Fibroblast of villous mesenchyme (primary cell): ENCODE measurements at places on chromosomes 5 and 9. TPM values are rescaled to one million over a fixed set of nuclear protein-coding genes. Genes with fewer than 3 reads are reported as not detected.

DNA sequence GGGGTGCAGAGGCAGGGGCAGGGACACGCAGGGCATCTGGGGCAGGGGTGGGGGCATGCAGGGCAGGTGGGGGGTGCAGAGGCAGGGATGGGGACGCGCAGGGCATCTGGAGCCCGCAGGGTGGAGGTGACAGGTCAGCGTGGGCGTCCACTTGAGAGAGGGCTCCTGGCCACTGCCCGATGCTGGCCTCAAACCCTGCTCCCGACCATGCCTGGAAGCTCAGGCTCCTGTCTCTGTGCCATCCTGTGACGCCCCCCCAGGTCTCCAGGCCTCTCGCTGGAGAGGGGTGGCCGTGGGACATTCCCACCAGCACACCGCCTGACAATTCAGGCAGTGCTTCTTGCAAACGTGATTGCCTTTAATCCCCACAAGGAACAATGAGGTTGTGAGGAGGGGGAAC, 33.0 kb downstream of the ZDHHC11B start:
- DNase-seq = no peak

GRCh38 chr9:105158898-105159297, 85.6 kb upstream of the SLC44A1 start:
- no peak for DNase-seq

- no peak for DNase-seq
Observed at GRCh38 chr5:140483055-140483454, 64.4 kb upstream of the EIF4EBP3 start.

- no peak for DNase-seq
Observed at GRCh38 chr9:76628155-76628554, 136.1 kb upstream of the PCA3 start.

- no peak for DNase-seq
Observed at GRCh38 chr5:44884036-44884435, 75.3 kb downstream of the MRPS30 start.

- no peak for DNase-seq
Observed at GRCh38 chr5:96144289-96144688, 182.6 kb upstream of the ELL2 start.

GRCh38 chr9:114813717-114814418, 8.0 kb upstream of the TNFSF15 start:
- DNase-seq = peak; percentile 56

DNA sequence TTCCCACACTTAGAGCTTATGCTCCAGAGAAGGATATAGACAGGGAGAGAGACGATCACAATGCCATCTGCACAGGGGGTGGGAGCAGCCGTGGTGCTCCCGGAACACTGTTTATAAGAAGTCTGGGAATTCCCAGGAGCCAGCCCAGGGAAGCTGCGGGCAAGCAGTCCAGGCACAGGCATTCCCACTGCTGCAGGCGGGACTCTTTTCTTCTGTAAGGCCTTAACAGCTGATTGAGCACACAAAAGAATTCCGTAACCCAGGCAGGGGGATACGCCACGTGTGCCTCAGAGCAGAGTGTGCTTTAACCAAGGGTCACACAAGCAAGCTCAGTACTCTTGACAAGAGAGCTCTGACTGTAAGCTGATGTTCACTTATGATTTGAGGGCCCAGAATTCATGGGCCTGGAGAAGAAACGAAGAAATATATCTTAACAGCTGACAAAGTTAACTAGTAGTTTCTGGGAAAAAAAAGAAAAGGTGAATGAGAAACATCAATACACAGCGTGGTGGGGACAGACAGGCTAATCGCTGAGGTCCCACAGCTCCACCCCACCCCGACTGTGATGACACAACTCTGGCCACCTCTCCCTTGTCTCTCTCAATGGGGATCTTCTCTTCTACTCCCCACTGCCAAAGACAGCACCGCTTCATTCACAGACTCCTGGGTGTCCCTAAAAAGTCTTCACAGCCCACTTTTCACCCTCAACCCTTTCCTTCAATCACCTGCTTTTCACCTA, 85.9 kb upstream of the SIMC1 start:
- DNase-seq = no peak

GRCh38 chr5:61621202-61621650, 289.2 kb downstream of the ZSWIM6 start:
- DNase-seq = no peak

- no peak for DNase-seq
Observed at GRCh38 chr9:969310-970150, 6.9 kb upstream of the DMRT3 start.

DNA sequence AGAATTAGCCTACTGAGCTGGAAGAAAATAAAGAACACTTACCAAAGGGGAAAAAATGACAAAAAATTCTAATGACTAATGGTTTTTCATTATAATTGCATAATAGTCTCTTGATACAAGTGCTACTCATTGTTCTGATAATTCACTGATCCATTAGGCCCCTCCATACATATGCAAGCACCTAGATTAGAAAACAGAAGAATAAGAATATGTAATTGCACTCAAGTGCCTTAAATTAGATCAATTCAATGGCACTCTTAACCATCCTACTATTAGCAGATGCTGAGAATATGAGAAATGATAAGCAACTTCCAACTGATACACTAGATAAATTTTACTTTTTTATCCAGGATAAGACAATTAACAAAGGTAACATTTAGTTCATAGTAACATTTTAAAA, 440.9 kb upstream of the C9orf72 start:
- DNase-seq = no peak

DNA sequence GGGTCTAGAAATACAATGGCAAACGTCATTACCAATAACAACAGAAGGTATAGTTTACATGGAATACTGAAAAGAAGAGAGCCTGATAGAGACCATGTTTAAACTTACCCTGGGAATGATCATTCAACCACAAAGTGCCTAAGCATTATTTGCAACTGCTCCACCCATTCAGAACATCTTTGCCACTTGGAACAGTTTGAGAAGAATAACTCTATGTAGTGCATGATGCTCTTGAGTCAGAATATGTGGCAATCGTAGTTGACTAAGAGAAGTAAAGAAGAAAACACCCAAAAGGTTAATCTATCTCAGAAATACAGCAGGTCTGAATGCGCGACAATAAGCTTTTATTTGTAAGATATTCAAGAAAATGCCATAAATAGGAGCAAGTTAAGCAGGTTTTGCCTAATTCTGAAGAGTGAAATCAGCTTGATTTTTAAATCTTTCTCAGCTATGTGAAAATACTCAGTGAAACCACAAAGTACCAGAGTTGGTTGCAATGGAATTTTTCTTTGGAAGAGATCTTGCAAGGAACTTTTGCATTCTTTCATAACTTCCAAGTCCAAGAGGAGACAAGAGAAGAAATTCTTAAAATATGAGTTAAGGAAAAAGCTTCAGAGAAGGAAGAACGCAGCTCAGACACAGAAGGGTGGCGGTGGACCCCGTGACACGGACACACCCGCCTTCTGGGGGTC, 64.3 kb downstream of the HABP4 start:
- DNase-seq = peak; percentile 79

- no peak for DNase-seq
Observed at GRCh38 chr9:27485158-27485557, 38.9 kb upstream of the IFNK start.

- no peak for DNase-seq
Observed at GRCh38 chr5:126911986-126912385, 118.4 kb downstream of the MARCHF3 start.

DNA sequence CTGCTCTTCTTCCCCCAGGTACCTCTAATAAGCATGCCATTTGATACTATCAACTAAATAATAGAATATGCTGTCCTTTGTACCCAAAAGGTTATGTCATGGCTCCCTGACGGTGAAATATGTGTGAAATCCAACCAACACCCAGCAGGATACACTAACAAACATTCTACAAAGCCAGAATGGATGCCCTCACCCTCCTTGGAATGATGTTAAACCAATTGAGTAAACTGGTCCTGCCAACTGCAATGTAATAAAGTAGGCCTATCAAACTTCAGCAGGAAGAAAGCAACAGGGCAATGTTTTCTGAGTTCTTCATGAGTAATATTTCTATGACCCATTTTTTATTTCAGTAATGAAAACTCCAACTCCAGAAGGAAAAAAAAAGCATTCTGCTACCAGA, 24.9 kb downstream of the RGMB start:
- DNase-seq = no peak

- no peak for DNase-seq
Observed at GRCh38 chr9:95085861-95086563, 231.5 kb downstream of the FANCC start.

DNA sequence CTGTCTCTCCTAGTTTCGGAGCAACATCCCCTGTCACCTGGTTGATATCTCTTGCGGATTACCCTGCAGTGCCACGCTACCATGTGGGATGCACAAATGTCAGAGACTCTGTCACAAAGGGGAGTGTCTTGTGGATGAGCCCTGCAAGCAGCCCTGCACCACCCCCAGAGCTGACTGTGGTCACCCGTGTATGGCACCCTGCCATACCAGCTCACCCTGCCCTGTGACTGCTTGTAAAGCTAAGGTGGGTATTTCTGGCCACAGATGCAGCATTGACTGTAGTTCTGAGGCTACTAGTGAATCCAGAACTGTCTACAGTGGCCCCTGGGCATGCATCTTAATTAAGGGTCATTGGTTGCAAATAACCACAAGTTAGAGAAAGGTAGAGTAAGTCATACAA, 50.8 kb downstream of the AQP7 start:
- DNase-seq = no peak

DNA sequence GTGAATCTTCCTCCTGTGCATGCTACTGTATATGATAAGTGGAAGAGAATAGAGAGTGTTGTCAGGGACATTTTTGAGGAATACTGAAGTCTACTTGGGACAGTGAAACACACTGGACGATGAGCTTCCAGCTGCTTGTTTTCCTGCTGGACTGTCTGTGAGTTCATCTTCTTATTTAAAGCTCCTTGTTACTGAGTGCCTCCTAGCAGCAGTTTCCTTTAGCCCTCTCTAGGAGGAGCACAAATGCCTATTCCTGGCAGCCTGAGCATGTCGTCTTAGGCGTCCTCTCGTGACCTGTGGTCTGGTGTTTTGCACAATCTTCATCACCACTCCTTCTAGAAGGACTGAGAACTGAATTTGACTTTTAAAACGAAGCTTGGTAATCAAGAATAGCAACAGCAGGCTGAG, 43.8 kb downstream of the ANKRD33B start:
- DNase-seq = peak; percentile 96

- DNase-seq = peak; percentile 77
Observed at GRCh38 chr5:5341531-5342292, 80.8 kb upstream of the ICE1 start.

DNA sequence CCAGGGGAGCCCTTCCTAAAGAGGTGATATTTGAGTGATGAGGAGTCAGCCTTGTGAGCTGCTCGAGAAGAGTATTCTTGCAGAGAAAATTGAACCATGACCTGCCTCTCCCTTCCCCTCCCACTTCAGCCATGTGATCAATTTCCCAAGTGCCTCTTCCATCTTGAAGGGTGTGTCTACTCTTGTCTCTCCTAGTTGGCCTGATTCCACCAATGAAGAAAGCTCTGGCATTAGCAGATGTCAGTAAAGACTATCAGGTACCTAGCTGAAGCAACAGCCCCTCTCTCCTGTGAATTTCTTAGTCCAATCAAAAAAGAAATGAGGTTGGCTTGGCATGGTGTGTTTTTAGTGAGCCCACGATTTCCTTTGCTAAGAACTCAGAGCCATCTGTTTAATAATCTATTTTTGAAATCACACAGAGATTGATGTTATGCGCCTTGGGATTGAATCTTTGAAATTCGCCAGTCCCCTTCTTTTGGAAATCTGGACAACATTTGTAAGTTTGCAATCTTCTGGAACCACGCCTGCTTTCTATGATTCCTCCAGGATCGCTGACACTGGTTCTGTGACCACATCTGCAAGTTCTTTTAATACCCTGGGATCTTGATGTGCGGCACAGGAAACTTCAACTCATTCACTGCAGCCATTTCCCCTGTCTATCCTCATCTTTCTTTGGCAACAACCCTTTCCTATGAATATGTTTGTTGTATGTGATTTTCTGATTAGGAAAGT, 404.6 kb downstream of the DMRT2 start:
- DNase-seq = no peak

DNA sequence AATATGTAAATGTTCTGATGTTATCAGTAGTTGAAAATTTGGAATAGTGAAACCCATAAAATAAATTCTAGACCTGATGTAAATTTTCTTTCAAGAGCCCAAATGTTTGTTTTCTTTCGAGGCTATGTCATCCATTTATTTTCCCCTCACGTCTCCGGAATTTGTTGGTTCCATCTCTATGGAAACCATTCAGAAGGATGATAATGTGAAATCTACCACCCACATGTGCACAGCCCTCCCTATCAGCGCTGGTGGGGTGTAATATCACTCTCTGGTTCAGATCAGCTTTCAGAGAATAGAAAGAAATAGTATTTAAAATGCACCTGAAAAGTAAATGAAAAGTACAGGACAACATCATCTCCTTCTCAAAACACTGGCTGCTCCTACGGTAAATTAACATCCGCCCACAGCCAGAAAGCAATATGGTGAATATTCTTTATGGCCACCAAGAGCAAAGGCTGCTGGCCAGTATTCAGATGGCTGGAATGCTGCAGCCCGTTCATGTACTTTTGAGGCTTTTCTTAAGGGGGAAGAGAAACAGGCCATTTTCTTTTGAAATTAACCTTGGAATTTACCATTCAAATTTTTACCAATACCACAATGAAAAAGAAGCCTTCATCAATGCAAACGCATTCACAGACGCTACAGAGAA, 28.5 kb downstream of the GLDC start:
- DNase-seq = no peak

GRCh38 chr5:171841984-171842776, 56.6 kb downstream of the SMIM23 start:
- peak; percentile 45 for DNase-seq

GRCh38 chr5:169744336-169744735, 107.3 kb downstream of the DOCK2 start:
- DNase-seq = no peak

GRCh38 chr9:131657037-131657377, 82.9 kb downstream of the RAPGEF1 start:
- DNase-seq = no peak

GRCh38 chr5:20476016-20476415, 488.0 kb upstream of the CDH18 start:
- DNase-seq = no peak

- DNase-seq = peak; percentile 98
Observed at GRCh38 chr5:132265336-132266030, 8.0 kb downstream of the PDLIM4 start.

GRCh38 chr9:92384375-92384774, 20.0 kb downstream of the OGN start:
- DNase-seq = no peak

DPM2 gene
- 11.2 and 11.9 TPM in 2 replicates for total RNA-seq

SLC23A1 gene
- not detected in 2 replicates for total RNA-seq

EDIL3 gene
- total RNA-seq = 57.0 and 108 TPM in 2 replicates

ZBED3 gene
- total RNA-seq = 1.3 and 2.6 TPM in 2 replicates

RGS7BP gene
- total RNA-seq = 0.32 TPM in 1 of 2 replicates, not detected in the other

AMBP gene
- not detected in 2 replicates for total RNA-seq

PSD2 gene
- total RNA-seq = under 0.01 TPM in 1 of 2 replicates, not detected in the other

FAM163B gene
- total RNA-seq = not detected in 2 replicates

IL13 gene
- total RNA-seq = not detected in 2 replicates

CARD6 gene
- total RNA-seq = 8.7 and 11.7 TPM in 2 replicates

ZNF366 gene
- total RNA-seq = under 0.01 TPM in 2 replicates

PCDHA4 gene
- total RNA-seq = 0.32 and 0.43 TPM in 2 replicates

C9orf50 gene
- total RNA-seq = 0.32 TPM in 1 of 2 replicates, not detected in the other

SLC12A7 gene
- total RNA-seq = 9.5 and 12.9 TPM in 2 replicates

LRRC70 gene
- total RNA-seq = 0.64 and 1.3 TPM in 2 replicates
